ENCODE measurements at places on chromosomes 11 and 22.

GRCh38 chr11:77806993-77807392 is 13.5 kb downstream of the RSF1 start:
- DNase-seq, result no peak

- DNase-seq, result peak; percentile 51
Measured at GRCh38 chr22:42473484-42474193, 41.4 kb upstream of the NFAM1 start.

DNA sequence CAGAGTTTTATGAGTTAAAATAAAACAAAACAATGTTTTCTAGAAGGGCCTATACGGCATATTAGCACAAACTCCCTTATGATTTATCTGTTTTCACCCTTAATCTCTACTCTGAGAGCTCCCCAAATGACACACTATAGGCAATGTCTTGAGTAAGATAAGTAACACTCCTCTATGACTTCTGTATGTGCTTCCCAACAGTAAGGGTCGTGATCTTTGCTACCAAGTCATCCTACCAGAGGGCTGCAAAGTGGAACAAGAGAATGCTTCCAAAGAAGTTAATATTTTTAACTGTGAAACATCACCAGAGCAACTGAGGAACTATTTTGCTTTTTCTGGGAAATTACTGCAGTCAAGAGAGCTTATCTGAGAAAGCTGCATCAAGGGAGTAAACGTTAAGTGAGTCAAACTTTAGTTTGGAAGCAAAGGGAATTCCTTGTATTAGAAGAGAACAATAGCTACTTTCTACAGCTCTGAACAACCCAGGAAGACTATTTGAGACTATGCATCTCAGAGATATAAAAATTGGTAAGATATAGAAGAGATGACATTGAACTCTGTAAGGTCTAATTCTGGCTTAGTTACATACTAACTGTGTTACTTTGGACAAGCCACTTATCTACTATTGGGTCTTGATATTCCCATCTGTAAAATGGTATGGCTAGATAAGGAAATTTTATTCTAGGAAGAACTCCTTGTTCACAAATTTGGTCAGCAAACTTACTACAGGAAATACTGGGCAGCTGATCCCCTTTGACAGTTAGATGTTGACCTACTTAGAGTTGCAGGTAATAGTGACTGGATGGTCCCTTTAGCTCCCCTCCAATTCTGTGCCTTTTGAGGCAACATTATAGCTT is 43.7 kb upstream of the CCDC34 start:
- DNase-seq, result no peak

DNA sequence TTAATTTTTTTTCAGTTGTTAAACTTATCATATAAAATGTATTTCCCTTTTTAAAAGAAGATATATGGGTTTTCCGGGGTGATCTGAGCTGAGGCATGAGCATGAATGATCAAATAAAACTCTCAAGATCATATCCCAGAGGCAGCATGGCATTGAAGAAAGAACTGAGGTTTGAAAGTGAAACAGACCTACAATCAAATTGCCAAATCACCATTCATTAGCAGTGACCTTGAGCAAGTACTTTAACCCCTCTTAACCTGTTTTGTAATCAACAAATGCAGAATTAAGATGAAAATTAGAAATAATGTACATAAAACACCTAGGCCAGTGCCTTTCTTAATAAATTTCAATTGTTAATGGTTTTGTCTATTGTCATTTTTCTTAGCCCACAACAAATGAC is 116.0 kb downstream of the RBFOX2 start:
- no peak for DNase-seq

- no peak for DNase-seq
Measured at GRCh38 chr11:102685754-102686153, 19.8 kb downstream of the MMP27 start.

DNA sequence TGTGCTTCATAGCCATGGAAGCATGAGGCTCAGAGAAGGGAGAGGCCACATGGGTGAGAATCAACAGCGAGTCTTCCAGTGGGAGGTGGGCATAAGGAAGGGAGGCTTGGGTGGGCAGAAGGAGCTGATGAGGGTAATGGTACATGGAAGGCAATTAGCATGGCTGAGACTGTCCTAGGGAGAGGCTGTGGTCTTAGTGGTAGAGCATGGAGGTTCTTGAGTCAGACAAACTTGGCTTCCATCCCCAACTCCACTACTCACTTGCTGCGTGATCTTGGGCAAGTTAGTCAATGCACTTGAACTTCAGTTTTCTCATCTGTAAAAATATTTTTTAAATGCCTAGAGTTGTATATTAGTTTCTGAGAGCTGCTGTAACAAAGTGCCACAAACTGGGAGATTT is 227.2 kb upstream of the E2F8 start:
- no peak for DNase-seq

DNA sequence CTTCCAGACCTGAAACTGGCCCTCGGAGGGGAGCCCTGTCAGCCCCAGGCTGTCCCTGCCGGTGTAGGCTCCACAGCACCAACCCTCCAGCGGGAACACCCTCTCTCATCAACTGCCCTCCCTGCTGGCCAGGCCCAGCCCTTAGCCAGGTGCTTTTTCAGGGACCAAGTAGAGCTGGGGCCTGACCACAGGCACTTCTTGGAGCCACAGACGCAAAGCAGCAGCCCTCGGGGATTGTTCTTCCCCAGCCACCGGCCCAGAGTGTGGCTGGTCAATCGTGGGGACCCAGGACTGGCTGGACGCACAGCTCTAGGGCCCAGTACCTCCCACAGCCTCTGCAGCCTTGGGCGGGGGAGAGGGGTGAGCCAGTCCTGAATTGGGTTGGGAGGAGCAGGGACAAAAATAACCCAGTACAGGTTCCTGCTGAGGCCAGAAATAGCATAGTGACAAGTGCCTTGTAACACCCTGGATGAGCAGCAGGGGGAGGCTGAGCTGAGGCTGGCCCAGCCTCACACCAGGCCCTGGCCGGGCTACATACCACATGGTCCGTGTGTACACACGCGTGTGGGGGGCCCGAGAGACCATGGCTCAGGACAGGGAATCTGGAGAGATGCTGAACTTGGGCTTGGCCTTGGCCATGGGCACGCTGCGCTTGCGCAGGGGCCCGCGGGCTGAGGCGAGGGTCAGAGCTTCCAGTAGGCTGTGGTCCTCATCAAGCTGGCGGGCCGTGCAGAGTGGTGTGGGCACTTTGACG is 2.0 kb downstream of the KCNJ11 start:
- peak; percentile 70 for DNase-seq

- no peak for DNase-seq
Measured at GRCh38 chr11:97461044-97461880, 1071.4 kb downstream of the JRKL start.

GRCh38 chr22:22600531-22601261 is 41.6 kb upstream of the PRAME start:
- DNase-seq, result no peak

DNA sequence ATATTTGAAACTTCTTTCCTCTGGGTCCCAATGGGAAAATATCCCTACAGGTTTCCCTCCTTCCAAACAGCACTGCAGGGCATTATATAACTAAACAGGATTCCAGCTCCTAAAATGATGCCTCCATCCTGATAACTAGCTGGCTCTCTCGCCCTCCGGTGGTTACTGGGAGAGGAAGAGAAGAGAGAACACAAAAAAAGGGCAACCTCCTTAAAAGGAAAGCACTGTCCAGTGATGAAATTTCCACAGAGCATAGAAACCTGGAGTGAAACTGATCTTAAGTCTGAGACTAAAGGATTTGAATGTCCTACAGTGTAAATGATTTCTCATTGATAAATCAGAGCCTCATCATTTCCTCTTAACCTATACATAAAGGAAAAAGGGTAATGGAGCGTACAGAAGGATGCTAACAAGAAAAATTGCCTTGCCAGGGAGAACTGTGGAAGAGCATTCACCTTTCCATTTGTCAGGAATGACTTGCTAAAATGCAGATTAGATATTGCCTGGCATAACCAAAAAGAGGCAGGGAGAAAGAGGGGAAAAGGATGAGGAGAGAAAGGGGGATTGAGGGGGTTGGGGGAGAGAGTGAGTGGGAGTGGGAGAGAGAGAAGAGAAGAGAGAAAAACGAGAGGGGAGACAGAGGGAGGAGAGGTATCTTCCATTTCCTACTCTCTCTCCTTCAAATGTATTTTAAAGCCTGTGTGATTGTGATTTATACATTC is 121.3 kb downstream of the APOL5 start:
- no peak for DNase-seq

- peak; percentile 72 for DNase-seq
Measured at GRCh38 chr22:22210375-22210774, 34.2 kb upstream of the VPREB1 start.

DNA sequence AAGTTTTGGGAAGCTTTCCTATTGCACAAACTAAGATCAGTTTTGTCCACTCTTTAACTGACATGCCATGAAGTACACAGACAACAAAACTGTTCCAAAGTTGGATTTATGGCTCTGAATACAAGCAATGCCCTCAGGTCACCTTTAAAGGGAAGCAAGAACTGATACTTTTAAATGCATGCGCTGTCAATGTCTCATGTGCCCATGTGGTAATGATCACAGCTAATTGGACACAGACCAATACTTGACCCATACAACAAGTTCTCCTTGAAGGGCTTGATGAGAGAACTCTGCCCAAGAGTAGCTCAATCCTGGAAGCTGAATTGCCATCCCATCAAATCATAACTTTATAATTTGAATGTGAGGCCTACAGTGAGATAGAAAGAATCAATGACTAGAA is 624.9 kb downstream of the ETS1 start:
- DNase-seq, result no peak

- no peak for DNase-seq
Measured at GRCh38 chr22:48450188-48450825, 1377.4 kb downstream of the BRD1 start.

DNA sequence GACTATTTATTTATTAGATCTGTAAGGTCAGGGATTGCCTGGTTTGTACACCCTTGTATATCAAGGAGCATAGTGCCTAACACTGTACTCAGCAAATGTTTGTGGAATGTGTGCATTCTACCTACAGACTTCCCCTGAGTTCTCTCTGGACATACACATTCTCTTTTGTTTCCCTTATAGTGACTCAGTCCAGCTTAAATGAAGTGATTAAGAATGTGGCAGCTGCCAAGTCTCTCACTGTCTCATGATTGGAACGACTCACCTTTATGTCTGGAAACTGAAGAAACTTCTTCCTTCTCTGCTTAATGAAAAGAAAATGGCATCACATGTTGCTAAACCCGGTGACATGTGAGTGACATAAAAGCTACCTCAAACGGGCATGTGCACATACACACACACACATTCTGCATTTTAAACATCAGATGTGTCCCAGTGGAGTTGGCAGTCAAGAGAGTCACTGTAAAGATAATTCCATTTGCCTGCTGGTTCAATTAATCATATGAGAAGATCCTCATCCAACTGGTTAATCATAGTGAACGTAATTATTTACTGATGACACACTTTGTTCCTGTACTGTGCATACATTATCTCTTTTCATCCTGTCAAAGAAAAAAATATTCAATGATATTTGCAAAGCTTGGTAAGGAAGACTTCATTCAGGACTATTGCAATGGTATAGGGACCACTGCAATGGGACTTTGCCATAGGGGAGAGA is 42.8 kb downstream of the GLYAT start:
- no peak for DNase-seq

DNA sequence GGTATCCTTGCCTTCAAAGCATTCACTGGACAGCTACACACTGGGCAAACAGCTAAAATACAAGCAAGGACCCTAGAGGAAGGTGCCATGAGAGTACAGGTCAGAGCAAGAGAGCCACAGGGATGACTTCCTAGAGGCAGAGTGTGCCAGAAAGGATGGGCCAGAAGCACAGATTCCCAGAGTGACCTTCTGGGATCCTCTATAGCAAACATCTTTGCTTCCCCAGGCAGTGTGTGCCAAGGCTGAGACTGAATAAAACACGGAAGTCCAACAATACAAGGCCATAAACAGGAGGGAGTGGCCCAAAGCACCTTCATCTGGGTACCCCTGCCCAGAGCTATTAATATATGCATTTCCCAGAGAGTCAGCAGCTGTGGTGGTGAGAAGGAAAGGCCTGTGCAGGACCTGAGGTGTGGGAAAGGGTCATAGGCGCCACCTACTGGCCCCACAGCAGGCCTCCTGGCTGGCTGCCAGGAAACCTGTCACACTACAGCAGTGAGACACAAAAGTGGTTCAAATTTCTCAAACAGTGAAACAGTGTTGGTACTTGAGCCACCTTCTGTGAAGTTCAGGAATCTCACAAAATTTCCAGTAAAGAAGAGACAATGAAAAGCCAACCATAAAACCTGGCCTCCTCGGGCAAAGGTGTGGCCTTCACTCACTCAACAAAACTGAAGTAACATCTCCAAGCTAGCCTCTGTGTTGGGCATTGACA is 20.3 kb downstream of the CLPB start:
- peak; percentile 75 for DNase-seq

Data from GM20000 (cell line).